Activated T-helper 1 cell treated with anti-CD3 and anti-CD28 coated beads, Interleukin-12 subunit alpha, Interleukin-12 subunit beta, Interleukin-2, Interleukin-4 antibody, amounts not matched to agents 30 ng/mL and 10 ng/mL and 1 ng/mL, durations not matched to agents 14 hours and 24 hours and 36 hours (primary cell): ENCODE measurements at places on chromosomes 6 and 20.

GRCh38 chr6:85432554-85432953 is 17.3 kb upstream of the NT5E start:
- no peak overlapping the region for H3K4me3 ChIP-seq
- no peaks in the 10 kb centered on the region for H3K4me1 ChIP-seq
- no peak for DNase-seq
- H3K27ac ChIP-seq: no peak overlapping the region
- no peaks in the 10 kb centered on the region for H3K36me3 ChIP-seq
- peaks cover 10% of the 10 kb centered on the region for H3K27me3 ChIP-seq

- peaks cover 23% of the 10 kb centered on the region for H3K36me3 ChIP-seq
- H3K27ac ChIP-seq: peak overlapping the region; percentile 44
- no peak for DNase-seq
- peaks cover 19% of the 10 kb centered on the region for H3K4me1 ChIP-seq
- H3K4me3 ChIP-seq: no peak overlapping the region
These were observed 14.2 kb downstream of the ITCH start for GRCh38 chr20:34377072-34377847.

DNA sequence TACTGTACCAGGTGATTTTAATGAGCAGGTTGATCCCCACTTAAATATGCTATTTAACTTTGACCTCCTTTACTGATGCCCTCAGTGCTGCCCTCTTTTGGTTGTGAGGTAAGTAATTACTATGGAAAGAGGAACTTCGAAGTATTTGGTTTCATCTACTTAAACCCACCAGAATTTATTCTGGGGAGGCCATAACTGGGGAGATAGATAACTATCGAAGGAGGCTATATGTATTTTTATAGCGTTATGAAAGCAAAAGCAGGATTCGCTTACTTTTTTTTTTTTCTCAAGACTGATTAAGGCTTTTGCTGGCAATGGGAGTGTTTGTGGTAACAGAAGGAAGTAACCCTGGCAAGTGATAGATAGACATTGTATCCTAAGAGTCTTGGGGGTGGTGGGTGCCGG is 168.9 kb upstream of the CENPW start:
- no peak overlapping the region for H3K4me3 ChIP-seq
- H3K36me3 ChIP-seq: no peaks in the 10 kb centered on the region
- no peak for DNase-seq
- H3K4me1 ChIP-seq: peaks cover 7% of the 10 kb centered on the region
- H3K27ac ChIP-seq: no peak overlapping the region

DNA sequence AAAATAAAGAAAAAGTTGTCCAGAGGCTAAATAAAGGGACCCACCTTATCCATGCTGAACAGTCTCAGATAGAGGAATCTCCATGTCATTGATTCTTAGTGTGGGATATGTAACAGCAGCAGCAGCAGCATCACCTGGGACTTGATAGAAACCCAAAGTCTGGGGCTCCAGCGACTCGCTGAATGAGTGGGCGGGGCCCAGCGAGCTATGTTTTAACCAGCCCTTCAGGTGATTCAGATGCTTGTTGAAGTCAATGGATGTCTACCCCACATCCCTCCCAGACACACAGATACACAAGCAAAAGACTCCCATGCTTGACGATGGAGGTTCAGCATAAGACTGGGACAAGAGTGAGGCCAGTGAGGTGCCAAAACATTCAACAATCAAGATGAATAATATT is 298.6 kb downstream of the UBE3D start:
- no peak overlapping the region for H3K27ac ChIP-seq
- no peak for DNase-seq
- H3K4me1 ChIP-seq: no peaks in the 10 kb centered on the region
- H3K36me3 ChIP-seq: no peaks in the 10 kb centered on the region
- no peak overlapping the region for H3K4me3 ChIP-seq
- no peaks in the 10 kb centered on the region for H3K27me3 ChIP-seq

- no peaks in the 10 kb centered on the region for H3K36me3 ChIP-seq
- no peak overlapping the region for H3K4me3 ChIP-seq
- H3K27me3 ChIP-seq: no peaks in the 10 kb centered on the region
- H3K27ac ChIP-seq: no peak overlapping the region
- H3K4me1 ChIP-seq: peaks cover 14% of the 10 kb centered on the region
These were observed 664.8 kb upstream of the GJE1 start for GRCh38 chr6:141467881-141468280.

DNA sequence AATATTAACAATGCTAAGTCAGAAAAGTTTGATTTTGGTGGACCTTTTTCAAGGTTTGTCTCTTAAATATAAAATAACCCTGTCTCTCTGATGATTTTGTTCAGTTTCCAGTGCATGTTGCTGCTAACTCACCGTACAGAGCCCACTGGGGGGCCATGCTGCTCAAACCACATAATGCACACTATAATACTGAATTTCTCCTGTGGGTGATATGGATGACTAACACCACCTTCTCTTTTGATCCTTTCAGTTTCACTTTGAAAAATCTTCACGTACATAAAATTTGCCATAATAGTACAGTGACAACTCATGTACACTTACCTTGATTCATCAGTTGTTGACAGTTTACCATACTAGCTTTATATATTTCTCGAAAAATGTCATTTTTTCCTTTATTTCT is 506.6 kb upstream of the MAN1A1 start:
- H3K4me3 ChIP-seq: peak overlapping the region; percentile 56
- no peak for DNase-seq
- H3K36me3 ChIP-seq: no peaks in the 10 kb centered on the region
- H3K4me1 ChIP-seq: peaks cover 14% of the 10 kb centered on the region
- no peak overlapping the region for H3K27ac ChIP-seq

GRCh38 chr20:4864311-4864752 is 137.0 kb downstream of the SLC23A2 start:
- no peak overlapping the region for H3K27ac ChIP-seq
- H3K27me3 ChIP-seq: no peaks in the 10 kb centered on the region
- no peak overlapping the region for H3K4me3 ChIP-seq
- peaks cover 19% of the 10 kb centered on the region for H3K36me3 ChIP-seq
- peaks cover 5% of the 10 kb centered on the region for H3K4me1 ChIP-seq

- peaks cover 53% of the 10 kb centered on the region for H3K27me3 ChIP-seq
- DNase-seq: no peak
- H3K4me1 ChIP-seq: no peaks in the 10 kb centered on the region
These were observed 7.1 kb downstream of the ESR1 start for GRCh38 chr6:151814614-151815013.

GRCh38 chr6:30323806-30324205 is 2.9 kb upstream of the TRIM39 start:
- peaks cover 35% of the 10 kb centered on the region for H3K36me3 ChIP-seq
- H3K27me3 ChIP-seq: no peaks in the 10 kb centered on the region
- DNase-seq: no peak
- peaks cover 78% of the 10 kb centered on the region for H3K4me1 ChIP-seq
- H3K27ac ChIP-seq: no peak overlapping the region

DNA sequence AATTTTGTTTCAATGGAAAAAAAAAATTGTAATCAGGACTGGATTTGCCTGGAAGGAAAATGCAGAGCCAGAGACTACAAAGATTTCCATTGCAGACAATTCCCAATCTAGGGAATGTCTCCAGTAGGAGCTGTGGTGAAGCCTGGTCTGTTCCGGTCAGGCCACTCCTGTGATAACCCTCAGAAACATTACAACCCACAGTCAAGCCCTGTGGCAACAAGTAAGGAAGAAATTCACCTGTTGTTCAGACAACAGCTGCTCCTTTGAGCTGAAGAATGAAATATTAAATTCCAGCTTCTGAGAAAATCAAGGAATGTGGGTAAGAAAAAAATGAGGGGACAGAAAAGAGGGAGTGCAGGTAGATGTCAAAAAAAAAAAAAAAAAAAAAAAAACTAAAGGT is 8.0 kb downstream of the PRKN start:
- no peaks in the 10 kb centered on the region for H3K36me3 ChIP-seq
- no peak overlapping the region for H3K4me3 ChIP-seq
- no peak overlapping the region for H3K27ac ChIP-seq
- no peaks in the 10 kb centered on the region for H3K27me3 ChIP-seq

DNA sequence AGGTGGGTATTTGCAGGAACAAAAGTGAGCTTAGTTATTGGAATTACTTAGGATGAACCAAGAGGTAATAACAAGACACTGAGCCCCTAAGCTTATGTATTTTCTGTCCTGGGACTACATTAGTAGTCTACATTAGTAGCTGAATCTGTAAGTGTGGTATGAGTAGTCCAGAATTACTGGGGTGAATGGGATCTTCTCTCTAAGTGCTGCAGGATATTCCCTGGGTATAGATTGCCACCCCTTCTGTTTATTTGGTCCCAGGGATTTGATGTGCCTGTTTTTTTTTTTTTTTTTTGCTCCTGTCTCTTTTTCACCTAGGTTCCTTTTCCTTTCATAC is 5.9 kb downstream of the CD2AP start:
- H3K36me3 ChIP-seq: no peaks in the 10 kb centered on the region
- H3K27ac ChIP-seq: no peak overlapping the region
- no peak overlapping the region for H3K4me3 ChIP-seq
- H3K27me3 ChIP-seq: peaks cover 2% of the 10 kb centered on the region
- H3K4me1 ChIP-seq: peaks cover 45% of the 10 kb centered on the region

DNA sequence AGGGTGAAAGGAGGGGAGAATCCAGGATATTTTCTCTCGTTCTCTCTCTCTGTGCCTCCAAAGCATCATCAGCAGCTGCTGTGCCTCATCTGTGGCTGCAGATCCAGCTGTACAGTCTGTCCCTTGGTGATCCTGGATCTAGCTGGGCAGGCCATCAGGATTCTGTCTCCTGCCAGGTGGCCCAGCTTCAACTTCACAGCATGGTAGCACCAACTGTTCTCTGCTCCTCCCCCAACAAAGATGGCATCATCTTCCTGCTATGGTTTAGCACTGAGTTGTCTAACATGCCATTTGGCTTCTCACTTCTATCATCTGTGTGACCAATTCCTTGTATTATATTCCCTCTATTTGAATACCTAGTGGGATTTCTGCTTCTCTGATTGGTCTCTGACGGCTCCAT is 28.6 kb upstream of the ARFGEF2 start:
- H3K4me3 ChIP-seq: no peak overlapping the region
- H3K4me1 ChIP-seq: no peaks in the 10 kb centered on the region
- DNase-seq: no peak
- no peak overlapping the region for H3K27ac ChIP-seq
- H3K27me3 ChIP-seq: peaks cover 27% of the 10 kb centered on the region
- no peaks in the 10 kb centered on the region for H3K36me3 ChIP-seq

DNA sequence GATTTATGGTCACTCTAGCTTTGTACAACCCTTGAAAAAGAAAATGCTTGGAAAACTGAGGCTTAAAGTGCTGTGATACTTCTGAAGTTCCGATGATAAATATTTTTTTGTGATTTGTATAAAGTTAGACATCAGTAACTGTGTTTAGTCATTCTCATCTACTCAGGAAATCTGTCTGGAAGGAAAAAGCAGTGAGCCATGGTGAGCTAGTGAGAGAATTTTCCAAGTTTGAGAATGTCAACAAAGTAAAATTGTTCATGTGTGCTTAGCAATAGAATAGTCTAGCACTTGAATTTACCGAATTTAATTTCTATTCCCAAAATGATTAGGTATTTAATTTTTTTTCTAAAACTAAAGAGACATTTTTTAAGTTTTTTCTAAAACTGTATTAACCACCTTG is 41.3 kb upstream of the PLCB4 start:
- no peaks in the 10 kb centered on the region for H3K27me3 ChIP-seq
- H3K36me3 ChIP-seq: no peaks in the 10 kb centered on the region
- H3K4me3 ChIP-seq: no peak overlapping the region
- H3K27ac ChIP-seq: no peak overlapping the region
- no peak for DNase-seq

- H3K36me3 ChIP-seq: peaks cover 11% of the 10 kb centered on the region
- peak overlapping the region; percentile 43 for H3K27ac ChIP-seq
- DNase-seq: no peak
These were observed 7.9 kb upstream of the FBXO30 start for GRCh38 chr6:145822456-145822855.

GRCh38 chr20:63520504-63520933 is at the start of gene PPDPF:
Gene PPDPF, plus strand, starts transcription at chr20:63520765. Its CDS starts 544 bp downstream, at chr20:63521309.
- peak within 1 kb of the TSS; percentile 70 for H3K27ac ChIP-seq
- DNase-seq: peak; percentile 81
- H3K4me1 ChIP-seq: no peaks in the 10 kb centered on the region

DNA sequence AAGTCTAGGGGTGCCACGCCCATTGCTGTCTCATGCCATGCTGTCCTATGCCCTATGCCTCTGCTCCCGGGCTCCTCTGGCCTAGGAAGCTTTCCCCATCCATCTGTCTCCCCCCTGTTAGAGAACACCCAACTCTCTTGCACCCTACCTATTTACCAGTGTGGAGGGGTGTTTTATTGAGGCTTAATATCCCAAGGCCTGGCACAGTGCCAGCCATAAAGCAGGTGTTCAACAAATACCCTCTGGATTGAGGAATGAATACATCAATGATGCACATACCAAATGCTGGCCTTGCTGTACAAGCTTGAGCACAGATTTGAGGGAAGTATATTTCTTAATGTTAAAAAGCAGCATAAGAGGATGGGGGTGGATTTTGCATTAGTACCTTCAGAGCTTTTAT is 38.3 kb downstream of the METTL24 start:
- H3K4me1 ChIP-seq: no peaks in the 10 kb centered on the region
- no peak overlapping the region for H3K27ac ChIP-seq

DNA sequence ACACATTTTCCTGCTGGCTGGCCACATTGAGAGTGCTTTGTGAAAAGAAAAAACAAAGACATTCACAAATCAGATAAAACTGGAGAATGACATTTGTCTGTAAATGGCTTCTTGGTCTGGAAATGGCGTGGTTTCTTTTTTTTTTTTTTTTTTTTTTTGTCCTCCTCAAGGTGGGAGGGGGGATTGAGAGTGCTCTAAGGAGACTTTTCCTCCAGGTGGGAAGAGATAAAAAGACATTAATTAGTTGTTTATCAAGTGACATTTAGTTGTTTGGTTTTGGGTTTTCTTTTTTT is 40.4 kb downstream of the GNAS start:
- peak overlapping the region; percentile 99 for H3K27ac ChIP-seq
- peaks cover 50% of the 10 kb centered on the region for H3K4me1 ChIP-seq
- peak overlapping the region; percentile 98 for H3K4me3 ChIP-seq
- peaks cover 28% of the 10 kb centered on the region for H3K36me3 ChIP-seq
- no peaks in the 10 kb centered on the region for H3K27me3 ChIP-seq
- DNase-seq: no peak

GRCh38 chr6:27112974-27113373 is 134.5 kb upstream of the PRSS16 start:
- peaks cover 6% of the 10 kb centered on the region for H3K27me3 ChIP-seq
- H3K4me1 ChIP-seq: peaks cover 5% of the 10 kb centered on the region
- no peak for DNase-seq
- H3K36me3 ChIP-seq: peaks cover 2% of the 10 kb centered on the region
- no peak overlapping the region for H3K27ac ChIP-seq

DNA sequence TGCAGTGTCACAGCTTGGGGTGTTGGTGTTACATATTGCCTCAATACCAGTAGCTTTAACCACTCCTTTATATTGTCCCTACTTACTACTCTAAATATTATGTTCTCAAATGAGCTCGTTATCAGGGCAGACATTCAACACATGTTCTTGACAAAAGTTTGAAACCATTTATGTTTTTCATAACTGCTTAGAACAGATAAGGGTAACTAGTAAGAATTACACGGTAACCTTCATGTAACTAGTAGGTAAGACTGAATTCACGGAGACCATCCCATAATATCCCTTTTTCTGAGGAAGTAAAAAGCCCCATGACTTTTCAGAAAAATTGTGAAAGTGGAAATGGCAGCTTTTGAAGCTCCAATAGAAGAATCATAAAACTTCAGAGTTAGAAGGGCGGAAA is 59.6 kb upstream of the CENPW start:
- H3K36me3 ChIP-seq: no peaks in the 10 kb centered on the region
- DNase-seq: no peak
- H3K27ac ChIP-seq: no peak overlapping the region
- no peak overlapping the region for H3K4me3 ChIP-seq
- H3K27me3 ChIP-seq: peaks cover 6% of the 10 kb centered on the region

GRCh38 chr6:125100074-125100652 is 53.4 kb upstream of the TPD52L1 start:
- H3K4me3 ChIP-seq: peak overlapping the region; percentile 59
- peaks cover 5% of the 10 kb centered on the region for H3K4me1 ChIP-seq
- no peak overlapping the region for H3K27ac ChIP-seq
- H3K27me3 ChIP-seq: peaks cover 22% of the 10 kb centered on the region
